ENCODE measurements at places on chromosomes 6 and 20.

DNA sequence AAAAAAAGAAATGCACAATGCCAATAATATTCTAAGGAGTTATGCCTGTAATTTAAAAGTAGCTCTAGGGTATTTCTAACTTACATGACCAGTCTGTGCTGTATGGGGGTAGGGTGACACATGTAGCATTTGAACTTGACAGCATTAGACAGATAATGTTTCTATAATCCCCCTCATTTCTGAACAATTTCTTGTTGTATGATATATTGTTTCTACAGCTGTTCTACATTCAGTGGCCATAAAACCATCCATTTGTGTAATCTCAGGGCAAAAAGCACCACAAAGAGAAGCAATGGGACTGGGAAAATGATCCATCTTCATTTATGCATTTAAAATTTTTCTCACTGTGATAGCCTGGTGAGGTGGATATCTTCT, 767.8 kb downstream of the TFAP2A start:
- no peak for ATAC-seq

- ATAC-seq, result no peak
These were observed 54.1 kb upstream of the TPD52L1 start for GRCh38 chr6:125099211-125100073.

GRCh38 chr6:158666628-158667359, 16.9 kb downstream of the SYTL3 start:
- no peak for ATAC-seq

DNA sequence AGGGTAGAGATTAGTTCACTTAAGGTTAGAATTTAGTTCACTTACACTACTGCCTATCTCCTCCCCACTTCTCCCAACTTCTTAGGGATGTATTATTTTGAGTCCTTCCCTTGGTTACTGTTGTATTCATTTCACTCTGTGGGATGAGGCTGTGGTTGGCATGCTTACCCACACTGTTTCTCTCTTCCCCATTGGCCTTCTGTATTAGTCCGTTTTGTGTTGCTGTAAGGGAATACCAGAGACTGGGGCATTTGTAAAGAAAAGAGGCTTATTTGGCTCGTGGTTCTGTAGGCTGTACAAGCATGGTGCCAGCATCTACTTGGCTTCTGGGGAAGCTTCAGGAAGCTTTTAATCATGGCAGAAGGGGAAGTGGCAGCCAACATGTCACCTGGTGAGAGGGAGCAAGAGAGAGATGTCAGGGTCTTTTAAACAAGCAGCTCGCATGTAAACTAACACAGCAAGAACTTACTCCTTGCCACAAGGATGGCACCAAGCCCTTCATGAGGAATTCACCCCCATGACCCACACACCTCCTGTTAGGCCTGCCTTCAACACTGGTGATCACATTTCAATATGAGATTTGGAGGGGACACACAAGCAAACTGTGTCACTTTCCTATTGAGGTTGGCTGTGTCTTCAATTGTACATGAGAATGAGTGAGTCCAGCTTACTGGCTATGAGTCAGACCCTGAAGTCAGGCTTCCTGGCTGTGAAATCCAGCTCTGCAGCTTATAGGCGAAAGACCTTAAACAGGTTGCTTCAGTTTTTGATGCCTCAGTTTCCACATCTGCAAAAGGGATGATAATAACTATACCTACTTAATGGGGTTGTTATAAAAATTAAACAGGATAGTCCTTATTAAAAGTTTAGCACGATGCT, 53.3 kb downstream of the SYNDIG1 start:
- no peak for ATAC-seq

DNA sequence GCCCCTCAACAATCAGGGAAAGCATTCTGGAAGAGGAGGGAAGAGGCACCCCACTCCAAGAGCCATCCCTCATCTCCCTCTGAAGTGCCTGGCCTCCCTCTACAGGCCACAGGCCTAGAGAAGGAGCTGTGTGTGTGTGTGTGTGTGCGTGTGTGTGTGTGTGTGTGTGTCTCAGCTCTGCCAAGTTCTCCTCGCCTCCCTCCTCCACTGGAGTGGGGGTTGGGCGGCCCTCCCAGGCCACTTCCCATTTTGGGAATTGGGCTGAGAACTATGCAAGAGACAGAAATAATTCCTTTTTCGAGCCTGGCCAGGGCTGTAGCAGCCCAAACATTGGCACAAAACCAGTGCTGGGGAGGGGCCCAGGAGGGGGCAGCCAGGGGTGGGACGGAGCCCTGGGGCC, 35.7 kb downstream of the KCNB1 start:
- ATAC-seq, result no peak

Data from activated CD4-positive, CD25-positive, alpha-beta regulatory T cell treated with anti-CD3 and anti-CD28 coated beads, Interleukin-2, amount 50 U/mL, for 24 hours (primary cell).